ENCODE measurements at places on chromosomes 16 and 17. TPM values are rescaled to one million over a fixed set of nuclear protein-coding genes. Genes with fewer than 3 reads are reported as not detected.
A peak's percentile ranks its signal among the peaks of the same experiment; 100 is the strongest.

The PRR35 gene
- not detected for total RNA-seq

The MT4 gene
- not detected for total RNA-seq

The CBFA2T3 gene
- total RNA-seq, result 48.0 TPM

The CCL23 gene
- not detected for total RNA-seq

The SRL gene
- total RNA-seq, result not detected

The SLC12A3 gene
- total RNA-seq, result 0.88 TPM

The HBQ1 gene
- total RNA-seq, result not detected

The DLX4 gene
- total RNA-seq, result 1.3 TPM

The TBC1D3E gene
- not detected for total RNA-seq

The TMED6 gene
- total RNA-seq, result 1.2 TPM

The GRB7 gene
- not detected for total RNA-seq

- DNase-seq, result peak; percentile 29
Observed at GRCh38 chr16:46857368-46857945, 26.5 kb upstream of the C16orf87 start.

DNA sequence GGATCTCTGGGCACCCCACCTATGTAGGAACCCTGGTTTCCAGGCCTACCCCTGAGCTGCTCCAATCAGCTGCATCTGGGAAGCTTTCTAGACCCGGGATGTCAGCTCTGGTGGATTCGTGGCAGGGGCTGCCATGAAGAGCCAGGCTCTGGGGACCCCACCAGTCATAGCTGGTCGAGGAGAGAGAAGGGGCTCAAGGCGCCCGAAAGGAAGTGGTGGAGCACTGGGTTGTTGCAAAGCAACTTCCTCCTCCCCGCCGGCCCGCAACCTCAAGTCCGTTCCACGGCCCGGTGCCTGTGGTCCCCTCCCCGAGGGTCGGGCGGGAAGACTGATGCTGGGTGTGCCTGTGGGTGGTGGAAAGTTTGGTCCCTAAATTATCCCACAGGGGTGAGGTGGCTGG is 10.2 kb downstream of the TBKBP1 start:
- peak; percentile 33 for DNase-seq

DNA sequence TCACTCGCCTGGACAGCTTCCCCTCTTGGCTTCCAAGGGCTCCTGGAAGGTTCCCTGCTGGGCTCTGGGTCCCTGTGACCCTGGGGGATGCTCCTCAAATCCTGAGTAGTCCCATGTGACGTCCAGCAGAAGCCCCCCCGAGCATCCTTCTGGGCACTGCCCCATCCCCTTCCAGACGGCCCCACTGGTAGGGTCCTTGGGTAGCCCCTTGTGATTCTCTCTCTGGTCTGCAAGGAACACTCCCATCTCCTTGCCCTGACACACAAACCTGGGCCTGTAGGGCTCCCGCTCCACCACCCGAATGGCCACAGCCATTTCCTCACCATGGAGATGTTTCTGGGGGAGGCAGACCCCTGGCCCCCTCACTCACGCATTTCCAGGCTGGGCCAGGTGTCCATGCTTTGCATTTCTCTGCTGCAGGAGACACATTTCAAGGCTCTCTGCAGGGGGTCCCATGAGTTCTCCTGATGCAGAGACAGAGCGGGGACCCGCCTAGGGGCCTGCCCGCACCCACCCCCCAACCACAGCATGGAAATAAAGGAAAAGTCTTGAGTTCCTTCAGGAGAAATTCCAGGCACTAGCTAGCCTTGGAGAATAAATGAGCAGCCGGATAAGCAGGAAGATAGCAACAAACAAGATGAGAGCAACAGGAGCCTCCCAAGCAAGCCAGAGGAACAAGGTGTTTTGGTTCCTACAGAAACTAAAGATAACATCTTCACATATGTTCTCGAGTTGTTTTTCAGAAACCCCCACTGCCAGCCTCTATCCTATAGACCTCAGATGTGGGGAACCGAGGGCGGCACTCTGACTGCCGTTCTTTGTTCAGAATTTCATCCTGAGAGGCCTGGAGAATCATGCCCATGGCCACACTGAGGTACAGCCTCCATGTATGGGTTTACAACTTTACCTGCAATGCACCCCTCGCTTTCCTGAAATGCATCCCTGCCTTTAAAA is 128.8 kb downstream of the MGAT5B start:
- peak; percentile 56 for DNase-seq

DNA sequence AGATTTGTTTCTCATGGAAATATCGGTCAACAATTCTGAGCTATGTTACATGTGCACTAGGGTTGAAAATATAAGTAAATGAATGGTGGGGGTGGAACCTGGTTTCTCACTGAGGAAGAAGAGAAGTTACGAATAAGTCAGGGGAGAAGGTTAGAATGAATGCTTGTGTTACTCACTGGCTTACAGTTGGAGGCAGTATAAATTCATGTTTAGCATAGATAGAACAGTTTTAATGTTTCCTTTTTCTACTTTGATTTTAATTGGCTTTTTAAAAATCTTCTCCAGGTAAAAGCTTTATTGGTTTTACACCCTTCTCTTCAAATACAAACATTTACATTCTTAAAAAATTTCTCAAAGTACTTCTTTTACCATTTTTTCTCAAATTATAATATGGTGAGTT is 1113.7 kb downstream of the CDH11 start:
- no peak for DNase-seq

GRCh38 chr16:66925322-66925840 is at the start of gene RRAD:
Gene RRAD, minus strand, starts transcription at chr16:66925535. Its CDS starts 356 bp downstream, at chr16:66925179.
- DNase-seq, result no peak

- no peak for DNase-seq
Observed at GRCh38 chr17:63519116-63519881, 3.9 kb upstream of the KCNH6 start.

DNA sequence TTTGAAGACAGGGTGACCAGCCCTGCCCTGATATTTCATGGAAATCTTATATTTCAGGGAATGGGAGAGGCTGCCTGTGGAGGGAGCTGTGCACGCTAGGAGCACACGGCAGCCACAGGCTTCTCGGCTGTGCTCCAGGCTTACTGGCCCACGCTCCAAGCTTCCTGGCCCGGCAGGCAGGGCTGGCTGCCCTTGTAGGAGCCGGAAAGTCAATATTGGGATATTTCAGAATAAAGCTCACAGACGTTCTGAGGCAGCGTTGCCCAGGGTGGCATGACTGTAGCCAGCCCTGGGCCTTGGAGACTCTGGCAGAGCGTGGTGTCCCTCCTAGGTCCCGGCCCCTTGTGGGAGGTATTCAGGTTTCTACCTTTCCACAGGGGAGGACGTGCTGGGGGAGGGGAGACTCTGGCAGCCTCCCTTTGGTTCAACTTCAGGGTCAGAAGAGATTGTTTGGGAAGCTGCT is 95.6 kb downstream of the NPIPB11 start:
- DNase-seq, result no peak

GRCh38 chr17:77356690-77357201 is 216.0 kb downstream of the SEC14L1 start:
- no peak for DNase-seq

DNA sequence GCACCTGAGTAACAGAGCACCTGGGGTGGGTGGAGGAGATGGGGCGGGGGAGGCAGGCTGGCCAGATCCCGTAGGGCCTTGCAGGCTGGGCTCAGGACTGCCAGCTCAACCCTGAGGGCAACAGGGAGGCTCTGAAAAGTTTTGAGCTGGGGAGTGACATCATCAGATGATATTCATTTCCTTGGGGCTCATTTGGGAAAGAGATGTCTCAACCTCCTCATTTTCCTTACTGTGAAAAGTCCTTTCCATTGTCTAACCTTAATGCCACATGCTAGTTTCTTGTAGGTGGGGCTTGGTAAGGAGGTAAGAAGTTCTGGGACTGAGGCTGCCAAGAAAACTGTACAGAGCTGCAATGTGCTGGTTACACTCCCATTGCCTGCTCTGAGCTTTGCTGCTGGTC is 3.7 kb downstream of the TNS4 start:
- DNase-seq, result no peak

DNA sequence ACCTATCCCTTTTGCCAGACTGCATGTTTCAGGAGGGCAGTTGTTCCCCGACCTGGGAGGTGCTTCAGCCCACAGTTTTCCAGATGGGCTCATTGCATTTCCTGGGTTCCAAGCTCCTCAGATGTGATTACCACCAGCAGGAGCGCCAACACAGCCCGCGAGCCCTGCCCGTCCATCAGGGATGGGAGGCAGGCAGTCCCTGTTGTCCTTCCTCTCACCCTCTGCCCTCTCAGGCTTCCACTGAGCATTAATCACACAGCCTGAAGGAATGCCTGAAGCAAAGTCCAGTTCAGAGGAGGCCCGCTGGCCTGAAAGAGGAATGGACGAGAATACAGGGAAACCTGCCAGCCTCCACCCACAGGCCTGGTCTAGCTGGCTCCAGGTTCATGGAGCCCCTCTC is 256.3 kb upstream of the SDK2 start:
- DNase-seq, result no peak

DNA sequence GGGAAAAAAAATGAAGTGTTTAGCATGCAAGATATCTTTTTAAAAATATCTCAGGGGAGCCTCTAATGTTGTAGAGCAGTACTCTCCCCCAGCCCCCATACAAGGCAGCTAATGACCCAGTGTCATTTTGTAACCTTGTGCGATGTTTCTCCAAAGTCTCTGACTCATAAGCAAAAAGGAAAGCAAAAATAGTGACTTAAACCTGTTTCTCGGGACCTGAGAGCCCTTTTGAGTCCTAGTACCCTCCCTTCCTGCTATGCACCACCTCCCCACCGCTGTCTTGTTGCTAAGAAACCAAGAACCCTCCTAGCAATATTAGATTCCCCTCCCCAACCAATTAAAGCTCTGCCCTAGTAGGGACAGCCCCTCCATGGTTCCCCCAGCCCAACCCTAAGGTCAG is 2.8 kb downstream of the MYCBPAP start:
- no peak for DNase-seq

- DNase-seq, result no peak
Observed at GRCh38 chr17:80937462-80938381, 53.9 kb upstream of the CHMP6 start.

DNA sequence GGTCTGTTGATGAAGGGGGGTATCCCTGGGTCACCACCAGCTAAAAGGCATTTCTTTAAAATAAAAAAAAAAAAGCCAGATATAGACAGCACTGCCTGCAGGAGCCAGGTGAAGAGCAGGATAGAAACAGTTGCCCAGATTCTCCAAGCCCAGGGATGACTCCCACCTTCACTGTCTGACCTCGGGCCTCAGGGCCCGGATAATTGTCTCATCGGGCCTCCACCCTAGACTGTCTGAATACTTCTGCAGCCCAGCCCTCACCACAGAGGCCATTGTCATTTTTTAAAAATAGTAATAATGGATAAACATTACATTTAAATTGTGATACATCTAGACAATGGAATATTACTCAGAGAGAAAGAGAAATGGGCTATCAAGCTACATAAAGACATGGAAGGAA is 92.8 kb upstream of the TNRC6C start:
- DNase-seq, result no peak

- DNase-seq, result no peak
Observed at GRCh38 chr17:31136319-31136718, 41.5 kb downstream of the NF1 start.

GRCh38 chr16:50548909-50549560 is 839 bp downstream of the NKD1 start:
- DNase-seq, result no peak

DNA sequence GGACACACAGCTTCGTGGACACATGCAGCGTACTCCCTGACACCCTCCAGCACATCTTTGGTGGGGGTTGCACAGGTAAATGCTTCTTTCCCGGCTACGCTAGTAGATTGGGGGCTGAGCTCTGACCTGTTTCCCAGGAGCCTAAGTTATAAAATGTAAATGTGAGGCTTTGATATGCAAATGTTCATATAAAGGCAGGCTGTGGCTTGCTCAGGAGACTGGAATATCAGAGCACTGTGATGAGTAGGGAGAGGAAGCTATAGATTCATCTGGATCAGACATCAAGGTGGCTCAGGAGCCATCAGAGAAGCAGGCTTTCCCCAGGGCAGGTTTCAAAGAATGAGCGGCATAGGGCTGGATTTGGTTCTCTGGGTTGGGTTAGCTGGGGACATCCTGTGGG is 3.4 kb upstream of the ETV4 start:
- DNase-seq, result no peak

- DNase-seq, result no peak
Observed at GRCh38 chr16:31367853-31368252, 12.9 kb downstream of the ITGAX start.

GRCh38 chr17:9487406-9487805 is 88.2 kb downstream of the STX8 start:
- no peak for DNase-seq

- no peak for DNase-seq
Observed at GRCh38 chr16:31134625-31135534, 647 bp downstream of the PRSS8 start.

DNA sequence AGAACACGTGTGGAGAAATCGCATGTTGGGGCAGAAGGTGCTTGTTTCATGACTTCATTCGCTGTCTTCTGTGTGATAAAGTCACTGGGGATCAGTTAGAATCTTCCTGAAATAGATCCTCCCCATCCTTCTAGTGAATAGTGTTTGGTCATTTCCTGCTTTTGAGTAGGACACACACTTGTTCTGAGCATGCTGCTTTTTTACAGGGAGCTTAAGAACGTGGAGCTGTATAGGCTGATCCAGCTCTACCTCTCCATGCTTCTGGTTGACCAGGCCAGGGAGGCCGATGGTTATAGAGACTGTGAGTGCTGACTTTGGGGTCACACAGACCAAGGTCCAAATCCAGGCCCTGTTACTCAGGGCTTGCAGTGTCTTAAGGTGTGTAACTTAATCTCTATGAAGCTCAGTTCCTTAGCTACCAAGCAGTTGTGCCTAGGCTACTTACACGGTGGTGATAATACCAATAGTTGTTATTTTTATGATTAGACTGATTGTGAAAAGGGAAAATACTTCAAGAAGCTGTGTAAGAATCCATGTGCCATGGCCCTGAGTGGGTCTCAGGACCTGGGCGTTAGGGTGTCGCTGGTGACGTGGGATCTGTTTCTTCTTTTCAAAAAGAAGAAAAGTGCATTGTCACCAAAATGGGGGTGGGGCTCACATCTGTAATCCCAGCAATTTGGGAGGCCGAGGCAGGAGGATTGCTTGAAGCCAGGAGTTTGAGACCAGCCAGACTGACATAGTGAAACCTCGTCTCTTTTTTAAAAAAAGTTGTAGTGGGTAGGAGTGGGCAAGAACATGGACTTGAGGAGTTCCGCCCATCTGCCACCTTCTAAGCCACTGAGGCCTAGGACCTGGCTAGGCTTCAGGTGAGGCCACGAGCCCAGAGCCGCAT is 64.1 kb upstream of the LGALS9 start:
- DNase-seq, result no peak

DNA sequence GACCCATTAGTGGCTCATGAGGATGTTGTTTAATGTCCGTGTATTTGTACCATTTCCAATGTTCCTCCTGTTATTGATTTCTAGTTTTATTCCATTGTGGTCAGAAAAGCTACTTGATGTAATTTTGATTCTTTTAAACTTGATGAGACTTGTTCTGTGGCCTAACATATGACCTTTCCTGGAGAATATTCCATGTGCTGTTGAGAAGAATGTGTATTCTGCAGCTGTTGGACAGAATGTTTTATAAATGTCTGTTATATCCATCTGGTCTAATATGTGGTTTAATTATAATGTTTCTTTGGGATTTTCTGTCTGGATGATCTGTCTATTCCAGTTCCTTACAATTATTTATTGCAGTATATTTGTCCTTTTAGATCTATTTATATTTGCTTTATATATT is 2.9 kb upstream of the ABCA10 start:
- no peak for DNase-seq

All from OCI-LY7 (cell line).